GM12864 (cell line): ENCODE measurements at places on chromosomes 16 and 17.

- no peak for DNase-seq
Measured at GRCh38 chr16:67748834-67749233, 29.7 kb upstream of the GFOD2 start.

- no peak for DNase-seq
Measured at GRCh38 chr16:2447920-2448583, 11.9 kb upstream of the TEDC2 start.

- no peak for DNase-seq
Measured at GRCh38 chr17:63189930-63190329, 223.9 kb downstream of the TANC2 start.

DNA sequence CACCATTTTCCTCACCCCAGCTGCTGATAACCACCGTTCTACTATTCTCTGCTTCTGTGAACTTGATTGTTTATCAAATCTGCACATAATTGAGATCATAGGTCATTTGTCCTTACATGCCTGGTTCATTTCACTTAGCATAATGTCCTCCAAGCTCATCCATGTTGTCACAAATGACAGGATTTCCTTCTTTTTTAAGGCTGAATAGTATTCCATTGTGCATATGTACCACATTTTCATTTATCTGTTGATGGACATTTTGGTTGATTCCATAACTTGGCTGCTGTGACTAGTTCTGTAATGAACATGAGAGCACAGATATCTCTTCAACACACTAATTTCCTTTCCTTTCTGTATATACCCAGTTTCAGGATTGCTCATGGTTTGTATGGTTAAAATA lies 225.3 kb upstream of the TBX2 start:
- no peak for DNase-seq

DNA sequence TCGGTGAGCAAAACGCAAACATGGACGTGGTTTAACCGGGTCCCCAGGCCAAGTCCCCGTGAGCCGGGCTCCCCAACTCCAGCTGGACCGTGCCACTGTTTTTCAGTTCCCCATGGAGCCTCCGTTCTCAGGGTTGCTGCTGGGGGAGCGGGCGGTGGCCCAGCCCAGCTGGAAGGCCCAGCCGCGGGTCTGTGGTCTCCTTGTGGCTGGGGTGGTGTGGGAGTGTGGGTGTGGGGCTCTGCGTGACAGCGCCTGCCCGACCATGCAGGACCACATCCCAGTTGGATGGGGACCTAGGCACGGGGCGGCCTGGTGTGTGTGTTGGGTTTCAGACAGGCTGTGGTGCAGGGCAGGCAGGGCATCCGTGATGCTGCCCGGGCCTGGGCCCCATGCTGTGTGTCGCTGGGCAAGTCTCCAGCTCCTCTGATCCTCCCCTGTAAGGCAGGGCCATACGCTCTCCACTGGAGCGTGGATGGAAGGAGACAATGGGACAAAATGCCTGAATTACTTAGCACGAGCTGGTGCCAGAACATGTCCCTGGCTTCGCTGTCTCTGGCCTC lies 40.3 kb downstream of the COX4I1 start:
- no peak for DNase-seq

DNA sequence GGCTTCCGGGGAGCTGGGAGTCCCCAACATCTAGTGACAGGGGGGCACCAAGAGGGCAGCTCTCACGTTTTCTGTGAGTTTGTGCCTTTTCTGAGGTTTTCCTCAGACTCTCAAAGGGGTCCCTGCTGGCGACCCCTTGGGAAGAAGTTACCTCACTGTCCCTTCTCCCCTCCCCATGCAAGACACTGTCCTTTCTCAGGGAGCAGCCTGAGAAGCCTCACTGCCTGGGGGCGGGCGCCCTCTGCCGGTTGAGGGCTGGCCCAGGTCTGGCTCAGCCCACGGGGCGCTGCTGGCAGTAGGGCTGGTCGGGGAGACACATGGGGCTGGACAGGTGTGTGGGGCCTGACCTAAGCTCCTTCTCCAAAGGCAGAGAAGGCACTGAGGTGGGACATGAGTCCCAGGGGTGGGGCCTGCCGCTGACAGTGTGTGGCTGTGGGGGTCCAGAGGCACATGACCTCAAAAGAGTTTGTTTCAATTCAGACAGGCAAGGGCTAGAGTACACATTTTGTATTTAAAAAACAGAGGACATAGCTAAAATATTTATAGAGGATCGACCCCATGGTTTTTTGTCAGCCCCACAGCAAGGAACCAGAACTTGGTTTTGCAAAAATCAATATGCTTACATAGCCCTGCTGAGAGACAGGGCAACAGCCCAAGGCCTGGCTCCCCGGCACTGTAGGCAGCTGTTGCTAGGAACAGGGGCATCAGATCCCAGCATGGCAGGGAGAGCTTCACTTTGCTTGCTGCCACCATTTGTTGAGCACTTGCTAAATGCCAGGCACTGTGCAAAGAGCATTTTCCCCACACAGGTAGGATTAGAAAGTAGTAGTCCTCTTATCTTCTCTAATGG lies 18.5 kb upstream of the ALDH3A1 start:
- DNase-seq: no peak

DNA sequence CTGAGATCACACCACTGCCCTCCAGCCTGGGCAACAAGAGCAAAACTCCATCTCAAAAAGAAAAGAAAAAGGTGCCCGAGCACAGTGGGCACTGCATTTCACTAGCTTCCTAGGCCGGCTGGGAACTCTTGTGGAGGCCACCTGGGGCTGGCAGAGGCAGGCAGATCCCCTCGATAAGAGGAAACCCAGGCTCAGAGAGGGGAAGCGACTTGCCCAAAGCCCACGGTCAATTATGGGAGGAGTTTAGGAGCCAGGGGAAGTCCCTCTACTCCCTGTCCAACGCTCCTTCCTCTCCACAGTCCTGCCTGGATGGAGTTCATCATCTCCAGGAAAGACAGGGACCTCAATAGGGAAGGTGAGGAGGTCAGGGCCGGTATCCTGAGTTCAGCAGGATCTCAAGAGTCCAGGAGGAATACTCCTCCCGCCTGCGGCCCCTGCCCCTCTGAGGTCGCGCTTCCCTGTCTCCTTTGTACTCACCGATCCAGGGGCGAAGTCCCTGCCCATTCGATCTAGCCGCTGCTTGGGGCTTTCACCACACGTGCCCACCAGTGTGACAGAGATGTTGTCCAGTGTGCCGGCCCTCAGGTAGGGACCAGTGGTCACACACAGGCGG lies 841 bp downstream of the ALOXE3 start:
- DNase-seq: no peak
